ENCODE measurements at places on chromosomes 1 and 21.

GRCh38 chr1:27545271-27545670 is 55.3 kb upstream of the WASF2 start:
- DNase-seq, result no peak

GRCh38 chr1:246221485-246222255 is 285.4 kb downstream of the SMYD3 start:
- DNase-seq, result no peak

- no peak for DNase-seq
Measured at GRCh38 chr1:15150376-15150775, 3.2 kb upstream of the TMEM51 start.

DNA sequence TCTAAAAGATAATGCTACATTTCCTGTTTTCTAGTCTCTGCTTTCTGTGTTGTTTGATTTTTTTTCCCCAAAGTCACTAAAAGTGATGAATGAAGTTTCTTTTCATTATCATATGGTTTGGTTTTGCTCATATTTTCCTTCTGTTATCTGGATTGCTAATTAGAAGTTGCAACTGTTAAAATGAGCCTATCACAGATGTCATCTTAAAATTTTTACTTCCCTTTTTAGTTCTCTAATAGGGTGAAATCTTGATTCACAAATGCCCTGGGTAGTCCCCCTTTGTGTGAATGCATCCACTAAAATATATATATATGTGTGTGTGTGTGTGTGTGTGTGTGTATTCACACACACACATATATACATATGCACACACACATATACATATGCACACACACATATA is 144.1 kb downstream of the GREM2 start:
- no peak for DNase-seq

DNA sequence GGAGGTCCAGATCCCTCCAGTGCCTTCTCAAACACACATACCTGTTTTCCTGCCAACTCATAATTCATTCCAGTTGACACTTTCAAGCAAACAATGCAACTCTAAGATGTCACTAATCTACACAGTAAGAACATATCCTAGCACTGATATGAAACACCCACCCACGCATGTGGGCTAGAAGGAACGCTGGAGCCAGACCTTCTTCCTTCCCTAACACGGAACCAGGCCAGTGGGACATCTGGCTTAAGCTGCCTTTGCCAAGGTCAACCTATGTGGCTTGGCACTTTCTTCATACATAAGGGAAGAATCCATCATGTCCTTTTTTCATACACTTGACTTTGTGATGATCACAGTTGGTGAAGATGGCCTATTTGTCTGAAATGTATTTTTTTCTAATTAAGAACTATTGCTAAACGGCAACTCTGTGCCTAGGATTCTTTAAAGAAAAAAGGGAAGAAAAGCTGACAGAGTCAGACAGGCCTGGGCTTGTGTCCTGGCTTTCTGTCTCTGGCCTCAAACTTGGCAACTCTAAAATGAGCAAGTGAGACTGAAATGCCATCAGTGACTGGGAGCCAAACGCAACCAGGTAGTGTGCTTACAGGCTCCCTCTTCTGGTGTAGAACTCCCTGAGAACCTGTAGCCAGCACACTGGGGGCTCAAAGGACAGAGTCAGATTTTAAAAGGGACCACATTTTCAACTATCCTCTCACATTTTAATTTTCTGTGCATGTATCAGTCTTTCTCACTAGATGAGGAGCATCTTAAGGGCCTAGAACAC is 92.6 kb upstream of the BEND5 start:
- DNase-seq, result no peak

GRCh38 chr1:39927538-39927937 is 25.8 kb upstream of the MYCL start:
- no peak for DNase-seq

DNA sequence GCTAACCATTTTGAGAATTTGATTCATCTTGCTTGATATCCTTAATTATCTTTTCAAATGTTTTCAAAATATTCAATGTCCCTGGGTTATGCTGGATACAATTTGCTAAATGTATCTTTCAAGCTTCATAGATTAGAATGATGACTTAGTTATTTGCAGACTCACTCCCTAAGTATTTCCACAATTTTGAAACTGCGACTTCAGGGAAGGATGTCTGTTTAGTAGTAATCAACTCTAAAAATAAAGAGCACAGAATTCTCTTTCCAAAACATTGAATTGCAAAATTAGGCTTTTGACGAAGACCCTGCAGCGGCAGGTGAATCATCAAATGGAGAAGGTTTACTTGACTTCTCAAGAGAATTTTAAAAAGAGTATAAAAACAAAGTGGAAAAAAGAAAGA is 14.2 kb downstream of the RGS1 start:
- no peak for DNase-seq

- DNase-seq, result no peak
Measured at GRCh38 chr1:109765483-109765815, 1.7 kb upstream of the EPS8L3 start.

DNA sequence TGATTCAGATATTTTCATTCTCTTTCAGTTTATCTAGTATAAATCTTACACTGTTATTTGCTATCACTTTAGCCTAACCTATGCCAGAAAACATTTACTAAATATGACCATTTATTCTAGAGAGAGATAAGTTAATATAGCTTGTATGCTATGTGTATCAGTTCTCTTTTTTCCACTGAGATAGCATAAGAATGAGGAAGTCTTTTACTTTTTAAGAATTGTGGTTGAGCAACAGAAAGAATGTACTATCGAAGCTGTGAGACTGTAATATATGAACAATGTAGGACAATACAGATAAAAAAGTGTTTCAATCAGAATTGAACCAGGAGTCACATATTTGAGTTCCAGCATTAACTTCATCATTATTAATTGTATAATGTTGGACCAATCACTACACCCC is 479.9 kb upstream of the PLXNA2 start:
- no peak for DNase-seq

DNA sequence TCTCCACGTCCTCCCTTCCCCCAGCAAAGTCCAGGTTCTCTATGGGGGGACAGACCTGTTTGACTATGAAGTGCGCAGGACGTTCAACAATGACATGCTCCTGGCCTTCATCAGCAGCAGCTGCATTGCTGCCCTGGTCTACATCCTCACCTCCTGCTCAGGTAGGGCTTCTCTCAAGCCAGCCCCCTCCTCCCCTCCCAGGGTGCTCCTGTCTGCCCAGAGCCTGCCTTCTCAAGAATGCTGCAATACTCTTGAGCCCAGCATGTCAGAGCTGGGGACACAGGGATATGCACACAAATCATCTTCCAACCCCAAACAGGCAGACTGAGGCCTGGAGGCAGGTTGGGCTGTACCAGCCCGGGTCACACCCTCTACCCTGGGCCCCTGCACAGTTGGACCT is 35.4 kb downstream of the DISP3 start:
- DNase-seq, result no peak

Data from GM10248 (cell line).